Activated CD8-positive, alpha-beta memory T cell treated with anti-CD3 and anti-CD28 coated beads for 1 hour (primary cell): ENCODE measurements at places on chromosomes 5 and 9.

DNA sequence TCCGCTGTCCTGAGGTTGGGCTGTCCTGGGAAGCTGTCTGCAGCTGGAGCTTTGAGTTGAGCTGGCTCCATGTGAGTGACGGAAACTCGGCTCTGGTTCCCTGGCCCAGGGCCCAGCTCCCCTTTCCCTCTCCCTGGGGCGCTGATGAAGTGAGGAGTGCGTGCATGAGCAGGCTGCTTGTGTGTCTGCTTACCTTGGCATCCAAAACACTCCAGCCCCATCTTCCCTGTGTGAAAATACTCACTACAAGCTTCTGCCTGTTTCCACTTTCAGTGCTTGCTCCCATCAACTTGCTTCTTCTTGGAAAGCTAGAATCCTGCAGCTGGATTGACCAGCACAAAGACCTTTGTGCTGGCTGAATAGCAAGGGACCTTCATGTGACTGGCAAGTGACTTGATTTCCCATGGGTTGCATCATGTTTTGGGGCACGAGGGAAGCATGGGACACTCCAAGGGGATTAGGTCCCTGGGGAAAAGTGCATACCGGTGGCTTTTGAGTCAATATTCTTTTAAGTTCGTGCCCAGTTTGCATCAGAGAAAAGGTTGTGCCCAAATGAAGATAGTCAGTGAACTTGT, 198.1 kb downstream of the GADD45G start:
- no peak for DNase-seq

GRCh38 chr9:95756986-95757385, 118.5 kb upstream of the ERCC6L2 start:
- DNase-seq, result no peak

DNA sequence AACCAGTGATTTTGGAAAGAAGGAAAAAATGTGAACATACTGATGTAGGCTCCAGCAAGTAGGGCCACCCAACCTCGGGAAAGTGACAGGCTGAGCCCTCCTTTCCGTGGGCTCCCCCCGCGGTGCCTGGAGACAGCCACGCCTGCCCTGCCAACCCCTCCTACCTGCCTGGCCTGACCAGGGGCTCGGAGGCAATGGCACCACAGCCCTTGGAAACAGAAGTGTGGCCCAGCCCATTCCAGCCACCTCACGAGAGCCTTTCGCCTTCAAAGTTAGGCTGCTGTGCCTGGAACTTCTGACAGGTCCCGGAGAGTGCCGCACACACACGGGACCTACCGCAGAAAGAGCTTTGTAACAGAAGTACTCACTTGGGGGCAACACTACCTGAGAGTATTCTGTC, 49.5 kb upstream of the LRRC14B start:
- no peak for DNase-seq

DNA sequence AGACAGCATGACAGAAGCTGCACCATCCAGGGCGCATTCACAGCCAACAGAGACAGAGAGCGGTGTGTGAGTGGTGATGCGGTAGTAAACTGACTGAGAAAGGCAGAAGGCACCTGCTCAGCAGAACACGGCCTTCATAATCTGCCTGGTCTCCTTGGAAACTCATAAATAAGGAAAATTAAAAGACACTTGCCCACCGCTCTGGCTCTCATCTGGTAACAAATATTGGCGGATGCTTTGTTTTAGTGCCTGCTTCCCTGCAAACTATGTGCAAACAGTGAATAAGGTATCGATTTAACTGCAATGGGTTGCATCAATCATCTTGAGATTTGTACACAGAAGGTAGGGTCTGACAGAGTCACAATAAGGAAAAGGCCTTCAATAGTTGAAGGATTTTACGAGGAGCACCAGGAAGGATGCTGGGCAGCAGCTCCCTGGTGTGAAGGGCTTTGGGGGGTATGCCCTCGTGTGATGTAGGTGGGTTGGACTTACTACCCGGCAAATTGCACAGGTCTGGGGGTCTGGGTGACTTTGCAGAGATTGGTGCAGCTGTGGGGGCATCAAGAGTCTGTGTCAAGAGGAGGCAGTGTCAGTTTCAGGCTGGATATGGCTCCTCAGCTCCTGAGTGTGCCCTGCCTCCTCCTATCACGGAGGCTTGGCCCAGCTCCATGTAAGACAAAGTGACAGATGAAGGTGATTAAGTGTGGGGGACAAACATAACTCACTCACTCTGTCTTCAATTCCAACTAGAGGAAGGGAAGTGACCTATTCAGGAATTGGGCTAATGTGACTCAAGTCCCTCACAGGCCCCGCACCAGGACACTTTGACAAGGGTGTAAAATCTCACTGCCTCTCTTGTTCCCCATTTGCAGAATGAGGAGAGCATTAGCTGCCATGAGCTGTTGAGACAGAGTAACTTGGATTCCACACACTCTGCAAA, 166.7 kb downstream of the ICE1 start:
- DNase-seq, result no peak

DNA sequence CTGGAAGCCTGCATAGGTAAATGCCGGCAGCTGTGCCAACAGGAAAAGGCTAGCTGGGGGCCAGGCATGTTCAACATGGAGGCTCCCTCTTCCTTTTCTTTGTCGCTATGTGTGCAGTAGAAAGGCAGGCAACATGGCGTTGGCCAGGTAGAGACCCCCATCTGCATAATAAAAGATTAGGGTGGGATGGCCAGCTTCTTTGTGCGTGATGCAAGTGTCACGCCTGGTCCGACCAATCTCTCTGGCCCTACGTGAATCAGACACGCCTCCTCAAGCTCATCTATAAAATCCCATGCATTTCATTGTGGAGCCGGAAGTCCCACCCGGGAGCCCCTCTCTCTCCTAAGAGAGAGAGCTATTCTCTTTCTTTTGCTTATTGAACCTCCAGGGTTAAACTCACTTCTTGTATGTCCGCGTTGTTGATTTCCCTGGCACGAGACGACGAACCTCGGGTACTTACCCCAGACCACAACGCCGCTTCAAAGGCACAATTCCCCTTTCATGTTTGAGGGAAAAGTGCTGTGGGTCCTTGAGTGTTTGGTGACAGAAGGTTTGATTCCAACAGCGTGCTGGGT, 25.0 kb upstream of the C5orf47 start:
- DNase-seq, result no peak

DNA sequence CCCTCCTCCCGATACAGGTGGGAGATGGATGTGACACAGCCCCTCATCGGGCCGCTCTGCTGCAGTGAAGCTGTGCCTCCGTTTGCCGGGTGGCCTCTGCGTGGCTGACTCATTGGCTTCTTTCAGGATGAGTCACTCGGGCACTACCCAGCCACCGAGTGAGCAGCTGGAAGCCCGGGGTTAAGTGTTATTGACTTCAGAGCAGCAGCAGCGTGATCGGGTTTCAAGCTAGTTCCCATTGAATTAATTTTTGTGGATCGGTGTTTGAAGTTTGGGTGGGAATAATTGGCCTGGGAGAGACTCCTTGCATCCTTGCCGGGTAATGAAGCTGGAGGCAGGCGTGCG, 266.4 kb upstream of the IRX4 start:
- no peak for DNase-seq

GRCh38 chr9:130627051-130627450, 37.3 kb upstream of the PRDM12 start:
- DNase-seq, result no peak

GRCh38 chr9:127987103-127987614, 6.4 kb upstream of the EEIG1 start:
- no peak for DNase-seq

DNA sequence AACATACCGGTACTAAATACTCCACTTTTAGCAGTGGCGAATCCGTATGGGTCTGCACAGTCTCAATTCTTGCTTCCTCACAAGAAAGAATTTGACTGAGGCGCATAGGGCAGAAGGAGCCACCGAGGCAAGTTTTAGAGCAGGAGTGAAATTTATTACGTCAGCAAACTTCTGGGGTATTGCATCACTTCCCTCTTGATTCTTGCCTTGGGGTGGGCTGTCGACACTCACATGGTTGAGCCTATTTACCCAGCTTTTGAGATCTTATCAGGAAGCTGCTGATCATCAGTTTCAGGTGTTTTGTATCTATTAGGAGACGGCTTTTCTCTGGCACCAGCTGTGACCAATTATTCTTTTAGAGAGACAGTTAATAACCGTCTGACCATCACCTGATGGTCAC, 111.5 kb upstream of the CCNH start:
- DNase-seq, result no peak

DNA sequence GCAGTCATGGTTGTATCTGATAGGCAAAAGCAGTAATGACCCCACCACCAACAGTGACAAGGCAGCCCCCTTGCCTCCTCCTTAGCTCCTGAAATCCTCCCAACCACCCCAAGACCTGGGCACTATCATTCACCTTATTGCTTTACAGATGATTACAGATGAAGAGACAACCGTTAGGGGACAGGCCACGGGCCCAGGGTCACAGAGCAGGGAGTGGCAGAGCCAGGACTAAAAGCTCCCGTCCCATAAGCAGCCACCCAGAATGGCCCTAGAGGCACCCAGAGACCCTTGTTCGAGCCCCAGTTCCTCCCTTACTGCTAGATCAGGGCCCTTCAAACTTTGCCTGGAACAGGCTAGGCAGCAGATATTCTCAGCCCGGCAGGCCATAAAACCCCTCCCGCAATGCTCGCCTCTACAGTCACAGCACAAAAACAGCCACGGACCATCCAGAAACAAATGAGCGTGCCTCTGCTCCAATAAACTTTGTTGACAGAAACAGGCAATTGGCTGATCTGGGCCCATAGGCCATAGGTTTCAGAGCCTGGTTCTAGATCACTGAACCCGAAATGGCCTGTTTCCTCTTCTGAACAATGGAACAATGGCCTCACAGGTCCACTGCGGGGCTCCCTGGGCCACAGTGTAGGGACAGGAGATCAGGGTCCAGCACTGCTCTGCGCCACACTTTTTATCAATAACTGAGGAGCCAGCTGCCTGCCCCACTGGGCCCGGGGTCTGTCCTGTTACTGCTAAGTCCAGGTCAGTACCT, 67.0 kb downstream of the LRSAM1 start:
- no peak for DNase-seq

DNA sequence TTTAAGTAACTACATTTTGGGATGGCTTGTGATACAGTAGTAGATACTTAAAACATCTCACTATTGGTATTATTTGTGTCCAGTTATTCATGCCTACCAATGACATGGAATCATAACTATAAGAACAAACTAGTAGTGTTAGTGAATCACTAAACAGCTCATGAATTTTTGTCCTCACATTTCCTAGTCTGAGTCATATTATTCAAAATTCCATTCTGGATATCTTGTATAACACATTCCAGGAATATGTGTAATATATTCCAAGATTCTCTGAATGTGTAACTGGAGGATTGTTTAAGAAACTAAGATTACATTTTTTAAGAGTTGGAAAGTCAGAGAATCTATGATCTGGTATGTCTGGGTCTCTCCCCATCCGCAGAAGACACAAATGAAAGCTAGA, 565.3 kb upstream of the ZNF608 start:
- no peak for DNase-seq

DNA sequence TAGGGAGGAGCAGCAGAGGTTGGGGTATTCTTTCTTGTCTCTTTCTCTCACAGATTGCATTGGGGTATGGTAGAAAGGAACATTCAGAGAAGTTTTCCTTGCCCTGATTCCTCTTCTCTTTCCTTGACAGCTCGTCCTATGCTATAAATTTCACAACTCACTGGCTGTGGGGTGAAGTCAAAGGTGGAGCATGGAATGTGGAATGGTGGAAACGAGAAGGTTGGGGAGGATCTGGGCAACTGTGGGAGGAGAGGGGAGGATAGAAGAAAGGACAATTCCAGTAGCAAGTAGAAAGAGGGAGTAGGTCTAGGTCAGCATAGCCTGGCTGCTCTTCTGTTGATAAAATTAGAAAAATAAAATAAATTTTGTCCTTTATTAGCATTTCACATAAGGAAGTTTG, 39.0 kb upstream of the POC5 start:
- DNase-seq, result no peak

DNA sequence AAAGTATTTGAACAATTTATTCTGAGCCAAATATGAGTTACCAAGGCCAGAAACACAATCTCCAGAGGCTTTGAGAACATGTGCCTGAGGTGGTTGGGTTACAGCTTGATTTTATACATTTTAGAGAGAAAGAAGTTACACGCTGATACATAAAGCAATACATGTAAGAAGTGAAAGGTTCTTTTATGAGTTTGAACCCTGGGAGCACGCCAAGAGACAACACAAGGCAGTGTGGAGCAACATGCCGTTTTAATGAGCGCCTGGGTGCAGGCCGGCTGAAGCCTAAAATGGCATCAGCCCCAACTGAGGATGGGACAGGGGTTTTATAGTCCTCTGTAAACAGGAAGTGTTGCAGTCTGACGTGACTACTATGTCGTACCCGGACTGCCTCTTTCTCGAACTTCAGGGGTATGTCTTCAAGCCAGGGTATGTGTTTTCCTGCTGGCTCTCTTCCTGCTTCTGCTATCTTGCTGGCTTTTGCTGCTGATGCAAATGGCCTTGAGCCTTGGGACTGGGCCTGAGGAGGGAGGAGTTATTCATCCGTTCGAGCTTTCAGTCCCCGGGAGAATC, 193.7 kb downstream of the CYLC2 start:
- DNase-seq, result no peak

DNA sequence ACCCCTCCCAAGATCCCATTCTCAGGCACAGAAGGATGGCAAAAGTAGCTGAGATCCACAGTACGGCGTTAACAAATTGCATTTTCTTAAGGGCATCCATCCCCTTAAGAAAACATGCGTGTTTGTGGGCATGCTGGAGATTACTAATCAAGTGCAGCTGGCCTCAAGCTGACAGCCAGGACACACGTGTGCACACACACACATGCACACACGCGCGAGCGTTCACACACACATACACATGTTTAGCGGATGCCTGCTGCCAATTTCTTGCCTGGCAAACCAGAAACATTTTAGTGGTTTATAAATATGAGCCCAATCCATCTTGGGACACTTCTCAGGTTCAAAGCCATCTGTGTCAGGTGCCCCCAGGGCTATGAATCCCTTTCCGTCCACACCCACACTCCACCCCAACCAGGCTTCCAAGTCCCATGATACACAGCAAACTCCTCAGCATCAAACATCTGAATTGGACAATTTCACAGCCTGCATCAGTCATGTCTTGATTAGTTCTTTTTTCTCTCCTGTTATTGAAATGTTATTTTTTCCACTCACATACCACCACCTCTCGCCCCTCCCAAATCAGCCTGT, 23.5 kb upstream of the SMIM23 start:
- DNase-seq, result no peak

DNA sequence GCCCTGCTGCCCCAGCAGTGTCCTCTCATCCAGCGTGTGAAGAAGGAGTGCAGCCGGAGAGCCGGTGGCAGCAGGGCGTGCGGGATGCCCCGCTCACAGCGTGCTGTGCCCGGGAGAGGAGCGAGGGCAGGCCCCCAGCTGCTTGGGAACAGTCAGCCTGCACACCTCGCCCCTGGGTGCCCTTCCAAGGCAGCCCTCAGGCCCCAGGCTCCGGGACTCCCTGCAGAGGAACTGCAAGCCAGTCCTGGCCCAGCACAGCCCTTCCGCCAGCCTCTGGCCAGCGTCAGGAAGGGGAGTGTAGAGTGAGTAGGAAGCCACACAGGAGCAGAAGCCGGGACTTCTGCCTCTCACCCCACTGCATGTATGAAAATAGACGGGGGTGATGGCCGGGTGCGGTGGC, 43.5 kb downstream of the ADAMTS2 start:
- no peak for DNase-seq
